Urinary bladder (tissue), 4 donors: ENCODE measurements at places on chromosomes 12 and 14. TPM values are rescaled to one million over a fixed set of nuclear protein-coding genes. Genes with fewer than 3 reads are reported as not detected.

Gene NOVA1
- total RNA-seq, result 31.6 TPM

GRCh38 chr14:96184737-96185136 lies 19.9 kb upstream of the BDKRB2 start:
- DNase-seq, result no peak

- peak; percentile 42 for DNase-seq
These were observed at the start of gene SOX5 for GRCh38 chr12:23949348-23950209. TSS of gene SOX5 (minus strand) at chr12:23949670. CDS start at chr12:23949601, 69 bp downstream.

DNA sequence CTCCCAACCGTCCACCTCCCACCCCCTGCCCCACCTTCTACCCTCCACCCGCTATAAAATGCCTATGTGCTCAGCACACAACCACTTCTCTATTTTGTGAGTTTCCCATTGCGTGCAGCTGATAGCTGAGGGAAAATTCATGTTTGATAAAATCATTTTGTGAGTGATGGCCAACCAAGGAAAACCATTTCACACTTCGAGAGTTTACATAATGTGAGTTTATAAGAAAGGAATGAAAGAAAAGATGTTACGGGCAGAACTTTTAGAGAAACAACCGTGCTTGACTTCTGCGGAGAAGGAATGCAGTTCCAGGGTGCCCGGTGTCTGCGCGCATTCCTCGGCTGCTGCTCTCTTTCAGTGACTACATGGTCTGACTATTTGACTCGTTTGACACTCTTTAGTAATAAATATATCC lies 140.9 kb downstream of the EFCAB11 start:
- DNase-seq, result no peak

Gene ASPG
- 2.2 TPM for total RNA-seq

GRCh38 chr14:105167303-105168092 lies 1.1 kb downstream of the JAG2 start:
- DNase-seq, result no peak

DNA sequence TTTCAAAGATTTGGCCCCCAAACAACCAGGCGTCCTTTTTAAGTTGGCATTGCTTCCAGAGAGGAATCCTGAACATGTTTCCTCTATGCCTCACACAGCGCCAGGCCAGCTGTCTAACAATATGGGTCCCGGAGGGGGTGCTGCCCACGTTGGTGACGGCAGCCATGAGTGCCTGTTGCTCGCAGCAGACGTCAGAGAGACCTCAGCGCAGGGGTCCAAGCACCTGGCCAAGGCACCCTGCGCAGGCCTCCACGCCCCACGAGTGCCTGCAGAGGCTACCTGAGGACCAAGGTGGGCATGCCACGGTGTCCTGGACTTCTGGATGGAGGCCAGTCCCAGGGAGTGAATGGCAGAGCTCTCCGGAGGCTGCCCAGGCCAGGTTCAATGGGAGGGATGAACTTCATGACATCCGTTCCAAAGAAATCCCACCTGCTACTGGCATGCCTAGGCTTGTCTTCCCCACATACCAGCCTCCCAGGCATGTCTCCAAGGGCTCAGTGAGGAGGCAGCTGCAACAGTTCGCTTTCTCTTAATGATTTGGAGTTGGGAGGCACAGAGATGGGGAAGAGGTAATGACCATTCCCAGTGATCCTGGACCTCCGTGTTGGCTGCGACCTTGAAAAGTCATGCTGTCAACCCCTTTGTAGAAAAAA lies 11.6 kb upstream of the FOXN3 start:
- DNase-seq, result peak; percentile 47

GRCh38 chr14:69039288-69039628 lies 60.2 kb upstream of the ACTN1 start:
- DNase-seq, result no peak

Gene MMP14
- 120 TPM for total RNA-seq

GRCh38 chr14:57061009-57061711 lies 207.5 kb downstream of the EXOC5 start:
- no peak for DNase-seq

DNA sequence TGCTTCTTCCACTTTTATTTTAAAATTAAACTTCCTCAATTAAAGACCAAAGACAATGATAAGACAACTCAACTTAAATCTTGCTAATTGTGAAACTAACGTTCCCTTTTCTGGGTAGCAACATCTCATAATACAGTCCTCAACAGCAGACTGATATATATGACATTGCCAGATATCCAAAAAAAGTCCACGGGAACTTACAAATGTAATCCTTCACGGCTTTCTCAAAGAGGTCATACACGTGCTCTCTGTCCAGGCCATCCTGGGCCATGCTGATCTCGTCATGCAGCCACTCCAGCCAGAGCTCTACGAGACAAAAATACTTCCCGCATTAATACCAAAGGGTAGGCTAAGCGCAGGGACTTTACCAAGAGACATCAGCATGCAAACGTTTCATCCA lies 13.3 kb downstream of the SART3 start:
- no peak for DNase-seq

DNA sequence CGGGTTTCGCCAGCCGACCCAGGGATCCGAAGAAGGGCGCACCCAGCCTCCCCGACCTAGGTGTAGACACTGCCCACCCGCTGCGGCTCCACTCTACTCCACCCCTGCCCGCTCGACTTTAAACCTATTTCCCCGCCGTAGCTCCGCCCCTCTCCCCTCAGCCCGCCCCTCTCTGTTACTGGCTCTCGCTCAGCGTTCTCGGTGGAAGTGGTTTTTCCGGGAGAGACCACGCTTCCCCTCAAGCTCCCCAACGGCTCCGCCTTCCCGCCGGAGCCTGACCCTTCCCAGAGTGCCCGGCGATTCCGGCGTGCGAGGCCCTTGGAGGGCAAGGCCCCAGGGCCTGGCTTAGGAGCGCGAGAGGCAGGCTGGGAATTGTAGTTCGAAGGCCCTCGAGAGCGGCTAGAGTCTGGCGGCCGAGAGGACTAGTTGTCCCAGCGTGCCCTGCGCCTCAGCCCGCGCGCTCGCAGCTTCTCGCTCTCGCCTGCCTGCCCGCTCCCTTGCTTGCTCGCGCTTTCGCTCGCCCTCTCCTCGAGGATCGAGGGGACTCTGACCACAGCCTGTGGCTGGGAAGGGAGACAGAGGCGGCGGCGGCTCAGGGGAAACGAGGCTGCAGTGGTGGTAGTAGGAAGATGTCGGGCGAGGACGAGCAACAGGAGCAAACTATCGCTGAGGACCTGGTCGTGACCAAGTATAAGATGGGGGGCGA lies at the start of gene PA2G4:
TSS of gene PA2G4 (plus strand) at position 451 of the 706 bp plus-strand sequence. CDS start at position 630, 179 bp downstream.
- DNase-seq, result peak; percentile 97

DNA sequence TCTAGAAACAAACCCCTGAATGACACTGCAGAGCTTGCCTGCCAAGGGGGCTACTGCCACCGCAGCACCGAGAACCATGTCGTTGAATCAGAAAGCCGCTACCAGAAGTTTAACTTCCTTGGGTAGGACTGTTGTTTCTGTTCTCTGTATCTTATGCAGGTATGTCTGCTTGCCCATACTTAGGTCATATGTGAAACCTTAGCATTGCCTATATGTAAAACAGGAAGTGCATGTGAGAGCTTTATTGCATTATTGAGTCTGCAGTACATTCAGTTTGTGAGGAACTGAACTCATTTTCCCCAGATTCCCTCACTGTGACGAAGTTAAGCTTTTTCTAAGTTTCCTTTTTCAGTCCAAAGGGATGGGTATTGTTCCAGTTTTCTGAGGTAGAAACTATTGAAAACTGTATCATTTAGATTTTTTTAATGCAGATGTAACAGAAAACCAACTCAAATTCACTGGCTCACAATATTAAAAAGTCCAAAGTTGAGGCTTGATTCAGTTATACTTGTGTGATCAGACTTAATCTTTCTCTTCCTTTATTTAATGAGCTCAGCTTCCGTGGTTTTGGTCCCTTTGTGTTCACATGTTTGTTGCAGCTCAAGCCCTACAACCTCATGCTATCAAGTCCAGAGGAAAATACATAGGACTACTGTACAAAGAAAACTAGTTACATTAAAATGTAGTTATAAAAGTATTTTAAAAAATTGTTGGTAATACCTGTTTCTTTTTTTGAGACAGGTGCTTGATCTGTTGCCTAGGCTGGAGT lies 6.9 kb downstream of the FBXO34 start:
- no peak for DNase-seq

DNA sequence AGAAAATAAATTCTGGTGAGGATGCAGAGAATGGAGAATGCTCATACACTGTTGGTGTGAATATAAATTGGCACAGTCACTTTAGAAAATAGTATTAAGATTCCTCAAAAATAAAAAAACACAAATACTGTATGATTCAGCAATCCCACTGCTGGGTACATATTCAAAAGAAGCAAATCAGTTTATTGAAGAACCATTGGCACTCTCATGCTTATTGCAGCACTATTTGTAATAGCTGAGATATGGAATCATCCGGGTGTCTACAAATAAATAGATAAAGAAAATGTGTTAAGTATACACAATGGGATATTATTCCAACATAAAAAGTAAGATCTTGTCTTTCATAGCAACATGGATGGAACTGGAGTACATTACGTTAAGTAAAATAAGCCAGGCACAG lies 579.4 kb upstream of the SEL1L start:
- DNase-seq, result no peak

Gene SRRM4
- total RNA-seq, result 0.42 TPM

- DNase-seq, result no peak
These were observed 3.4 kb downstream of the PTPN6 start for GRCh38 chr12:6954316-6955107.

GRCh38 chr14:100979780-100980179 lies 76.3 kb upstream of the RTL1 start:
- DNase-seq, result no peak

DNA sequence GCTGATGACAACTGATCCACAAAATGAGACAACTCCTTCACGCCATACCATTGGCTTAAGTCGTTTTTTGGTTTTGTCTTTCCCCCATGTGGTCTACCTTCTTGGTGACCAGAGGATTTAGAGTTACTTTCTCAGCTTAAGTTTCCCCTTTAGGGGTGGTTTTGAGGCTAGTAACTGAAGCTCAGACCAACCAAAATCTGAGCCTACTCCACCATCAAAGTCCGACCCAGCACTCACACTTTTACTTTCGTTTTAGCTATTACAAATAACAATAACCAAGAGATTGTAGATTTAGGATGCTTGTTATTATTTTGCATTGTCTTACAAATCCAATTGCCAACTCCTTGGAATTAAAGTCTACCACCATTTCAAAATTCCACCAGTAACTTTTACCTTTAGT lies 130.6 kb upstream of the MDM1 start:
- DNase-seq, result no peak

GRCh38 chr12:61713121-61713520 lies 547.1 kb upstream of the USP15 start:
- no peak for DNase-seq

Gene HOXC5
- 0.42 TPM for total RNA-seq

DNA sequence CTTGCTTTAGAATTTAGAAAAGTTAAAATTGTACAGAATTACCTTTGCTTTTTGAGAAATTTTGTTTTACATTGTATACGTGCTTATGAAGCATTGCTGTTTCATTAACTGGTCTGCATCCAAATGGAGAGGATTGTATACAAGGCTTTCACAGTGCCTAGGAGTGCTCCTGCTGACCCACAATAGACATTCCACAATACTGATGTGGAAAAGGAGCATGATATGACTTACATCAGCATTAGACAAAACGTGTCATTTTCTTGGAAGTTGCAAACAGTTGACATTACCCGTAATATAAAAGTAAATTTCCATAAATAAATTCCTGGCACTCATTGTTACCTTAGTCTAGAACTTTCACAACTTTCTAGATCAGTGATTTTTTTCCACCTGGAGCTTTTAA lies 1.9 kb downstream of the PRKD1 start:
- no peak for DNase-seq
